ENCODE measurements at places on chromosomes 1 and 21. TPM values are rescaled to one million over a fixed set of nuclear protein-coding genes. Genes with fewer than 3 reads are reported as not detected.

SELP gene
- total RNA-seq: 1.5 TPM

PBX1 gene
- total RNA-seq: 0.39 TPM

S100A5 gene
- 2.0 TPM for total RNA-seq

AADACL3 gene
- not detected for total RNA-seq

SERPINC1 gene
- 0.27 TPM for total RNA-seq

HNRNPR gene
- total RNA-seq: 175 TPM

C1orf74 gene
- total RNA-seq: 3.5 TPM

All from activated naive CD4-positive, alpha-beta T cell treated with anti-CD3 and anti-CD28 coated beads, Interleukin-2, amount 50 U/mL, for 72 hours (primary cell).